ENCODE measurements at places on chromosomes 5 and 9. TPM values are rescaled to one million over a fixed set of nuclear protein-coding genes. Genes with fewer than 3 reads are reported as not detected.

FOXD4L4 gene
- total RNA-seq, result not detected

- DNase-seq, result no peak
These were observed 126.7 kb downstream of the MED10 start for GRCh38 chr5:6251565-6252102.

GTF3C5 gene
- total RNA-seq, result 81.2 TPM

- no peak for DNase-seq
These were observed 76.9 kb upstream of the NEURL1B start for GRCh38 chr5:172564188-172564587.

DNA sequence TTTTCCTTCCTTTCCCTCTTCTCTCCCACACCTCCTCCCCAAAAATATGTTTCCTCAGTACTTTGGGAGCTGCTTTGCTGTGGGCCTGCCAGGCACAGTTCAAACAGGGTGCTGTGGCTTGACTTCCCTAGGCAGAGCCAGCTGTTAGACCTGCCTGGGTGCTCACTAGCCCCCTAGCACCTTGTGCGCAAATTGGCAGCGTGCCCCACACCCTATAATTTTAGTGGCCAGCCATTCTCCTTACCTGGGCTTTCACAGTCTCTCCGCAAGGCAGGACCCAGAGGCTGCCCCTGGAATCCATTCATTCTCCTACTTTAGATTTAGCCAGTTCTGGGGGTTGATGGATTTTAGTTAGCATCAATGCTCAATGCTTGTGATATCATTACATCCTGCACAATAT, 72.3 kb downstream of the ANGPTL2 start:
- no peak for DNase-seq

GRCh38 chr5:77499973-77500372, 7.9 kb upstream of the WDR41 start:
- no peak for DNase-seq

GRCh38 chr9:112502175-112502946, 15.7 kb downstream of the KIAA1958 start:
- DNase-seq, result no peak

MEGF10 gene
- total RNA-seq, result not detected

- no peak for DNase-seq
These were observed 40.9 kb downstream of the ABLIM3 start for GRCh38 chr5:149182241-149182640.

- DNase-seq, result peak; percentile 89
These were observed 17.3 kb upstream of the ODF2 start for GRCh38 chr9:128438343-128439109.
